Cardiac muscle cell (in vitro differentiated cells and primary cell): ENCODE measurements at places on chromosomes 1 and 21.

GRCh38 chr1:231327617-231328016, 10.0 kb downstream of the EXOC8 start:
- DNase-seq, result no peak

- DNase-seq, result no peak
Observed at GRCh38 chr21:31283025-31283424, 61.0 kb downstream of the TIAM1 start.

DNA sequence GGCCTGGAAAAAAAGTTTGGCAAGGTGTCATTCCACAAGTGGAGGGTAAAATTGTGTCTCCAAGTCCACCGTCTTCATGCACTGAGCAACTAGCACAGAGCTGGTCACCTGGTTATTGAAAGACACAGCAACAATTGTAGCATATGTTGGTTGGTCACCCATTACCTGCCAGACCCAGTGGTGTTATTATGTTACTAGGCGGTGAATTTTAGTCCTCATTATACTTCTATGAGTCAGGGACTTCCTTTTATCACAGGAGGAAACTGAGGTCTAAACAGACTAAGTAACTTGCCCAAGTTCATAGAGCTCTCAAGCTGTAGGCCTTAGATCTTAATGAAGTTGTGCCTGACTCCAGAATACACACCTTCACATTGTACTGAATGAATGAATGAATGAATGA, 94.9 kb upstream of the VANGL1 start:
- DNase-seq, result no peak

- DNase-seq, result no peak
Observed at GRCh38 chr1:217088011-217088410, 364.8 kb upstream of the ESRRG start.

DNA sequence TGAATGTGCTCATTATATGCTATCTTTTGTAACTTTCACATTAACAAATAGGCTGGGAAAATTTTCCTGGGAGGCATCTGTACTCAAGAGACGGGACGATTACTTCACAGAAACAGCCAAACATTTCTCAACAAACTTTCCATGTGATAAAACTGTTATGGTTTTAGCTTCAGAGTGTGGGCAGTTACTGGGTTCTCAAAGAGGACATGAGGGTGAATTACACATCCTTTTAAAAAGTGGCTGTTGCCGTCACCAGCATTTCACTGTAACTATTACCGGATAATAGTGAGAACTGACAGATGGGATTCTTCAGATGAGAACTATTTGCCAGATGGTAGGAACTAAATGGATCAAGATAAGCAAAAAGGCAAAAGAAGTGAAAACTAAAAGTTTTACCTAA, 109.1 kb downstream of the APP start:
- DNase-seq, result no peak

DNA sequence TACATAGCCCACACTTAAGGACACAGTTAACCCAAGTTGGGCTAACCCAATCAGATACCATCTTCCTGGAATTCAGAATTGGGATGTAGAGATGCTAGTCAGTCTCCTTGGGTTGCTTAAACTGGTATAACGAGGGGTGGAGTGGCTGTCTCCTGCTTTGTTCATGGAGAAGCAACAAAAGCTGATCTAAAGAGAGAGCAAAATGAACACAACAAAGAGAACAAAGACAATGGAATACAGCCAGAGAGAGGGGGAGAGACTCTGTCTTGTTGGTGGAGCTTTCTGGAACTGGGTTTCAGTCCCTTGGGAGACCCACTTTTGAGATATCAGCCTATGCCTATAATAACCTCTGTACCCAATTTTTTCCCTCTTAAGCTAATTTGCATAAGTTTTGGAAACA, 138.1 kb downstream of the ATG4C start:
- no peak for DNase-seq

- DNase-seq, result no peak
Observed at GRCh38 chr1:218693599-218693998, 348.5 kb downstream of the TGFB2 start.

- DNase-seq, result no peak
Observed at GRCh38 chr1:63663301-63663700, 70.1 kb downstream of the PGM1 start.

DNA sequence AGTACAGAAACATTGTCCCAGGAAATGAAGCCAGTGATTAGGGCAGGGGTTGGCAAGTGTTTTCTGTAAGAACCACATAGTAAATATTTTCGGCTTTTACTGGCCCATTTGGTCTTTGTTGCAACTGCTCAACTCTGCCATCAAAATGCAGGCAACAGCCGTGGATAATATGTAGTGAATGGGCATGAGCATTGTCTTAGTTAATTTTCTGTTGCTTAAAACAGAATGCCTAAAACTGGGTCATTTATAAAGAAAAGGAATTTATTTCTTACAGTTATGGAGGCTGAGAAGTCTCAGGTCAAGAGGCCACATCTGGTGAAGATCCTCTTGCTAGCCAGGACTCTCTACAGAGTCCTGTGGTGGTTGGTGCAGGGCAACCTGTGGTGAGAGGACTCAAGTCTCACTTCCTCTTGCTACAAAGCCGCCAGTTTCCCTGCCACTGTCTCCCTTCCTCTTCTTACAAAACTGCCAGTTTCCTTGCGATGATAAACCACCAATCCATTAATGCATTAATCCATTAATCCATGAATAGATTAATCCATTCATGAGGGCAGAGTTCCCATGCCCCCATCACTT, 166.4 kb downstream of the PSMG1 start:
- no peak for DNase-seq

GRCh38 chr1:55140137-55140536, 75.0 kb downstream of the USP24 start:
- peak; percentile 3 for DNase-seq

DNA sequence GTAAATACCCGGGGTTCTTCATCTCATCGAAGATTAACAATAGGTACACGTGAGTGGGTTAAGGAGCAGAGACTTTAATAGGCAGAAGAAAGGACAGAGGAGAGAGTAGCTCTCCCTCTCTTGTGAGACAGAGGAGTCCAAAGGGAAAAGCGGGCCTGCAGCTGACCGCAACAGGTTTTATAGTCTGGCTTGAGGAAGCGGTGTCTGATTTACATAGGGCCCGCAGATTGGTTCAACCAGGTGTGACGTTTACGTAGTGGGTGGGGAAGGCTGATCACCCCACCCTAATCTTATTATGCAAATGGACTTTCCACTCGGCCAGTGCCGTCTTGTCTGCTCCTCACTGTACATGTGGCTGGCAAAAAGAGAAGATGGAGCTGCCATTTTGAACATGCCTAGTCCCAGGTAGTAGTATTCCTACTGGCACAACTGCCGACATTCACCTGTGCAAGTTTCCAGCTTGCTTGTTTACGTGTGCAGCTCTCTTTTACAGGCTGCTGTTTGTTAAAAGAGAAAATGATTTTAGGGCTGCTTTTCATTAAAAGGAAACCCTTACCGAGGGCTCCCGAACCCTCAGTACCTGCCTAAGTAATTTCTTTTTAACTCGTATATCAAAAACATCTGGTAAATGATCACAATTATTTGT, 10.6 kb downstream of the CDC14A start:
- no peak for DNase-seq

DNA sequence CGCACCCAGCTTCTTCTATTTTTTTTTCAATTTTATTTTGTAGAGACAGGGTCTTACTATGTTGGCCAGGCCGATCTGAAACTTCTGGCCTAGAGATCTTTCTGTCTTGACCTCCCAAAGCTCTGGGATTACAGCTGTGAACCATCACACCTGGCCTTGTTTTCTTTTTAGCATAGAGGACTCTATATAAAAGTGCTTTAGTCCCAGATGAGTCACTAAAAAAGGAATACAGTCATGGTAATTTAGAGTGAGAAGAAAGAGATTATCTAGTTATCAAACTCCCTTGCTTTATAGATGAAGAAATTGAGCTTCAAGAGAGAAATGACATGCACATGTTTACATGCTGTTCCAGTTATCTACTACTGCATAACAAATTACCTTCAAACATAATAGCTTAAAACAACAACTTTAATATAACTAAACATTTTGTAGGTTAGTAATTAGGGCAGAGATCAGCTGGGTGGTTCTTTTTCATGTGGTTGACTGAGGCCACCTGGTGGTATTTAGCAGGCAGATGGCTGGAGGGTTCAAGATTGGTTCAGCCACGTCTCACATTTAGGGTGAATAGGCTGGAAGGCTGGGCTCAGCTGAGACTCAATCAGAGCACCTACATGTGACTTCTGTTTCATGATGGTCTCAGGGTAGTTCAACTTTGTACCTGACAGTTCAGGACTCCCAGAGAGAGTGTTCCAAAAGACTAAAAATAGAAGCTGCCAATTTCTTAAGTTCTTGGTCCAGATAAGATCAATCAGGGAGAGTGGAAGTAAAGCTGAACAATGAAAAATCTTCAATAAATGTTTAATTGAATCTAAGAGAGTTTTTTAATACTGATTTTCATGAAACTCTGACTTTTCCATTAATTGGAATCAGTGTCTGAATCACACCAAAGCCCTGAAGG, 16.9 kb upstream of the MTF2 start:
- DNase-seq, result peak; percentile 65

- DNase-seq, result no peak
Observed at GRCh38 chr1:197683280-197683679, 92.0 kb downstream of the DENND1B start.

- peak; percentile 97 for DNase-seq
Observed at GRCh38 chr1:177256153-177257075, 85.7 kb downstream of the BRINP2 start.

DNA sequence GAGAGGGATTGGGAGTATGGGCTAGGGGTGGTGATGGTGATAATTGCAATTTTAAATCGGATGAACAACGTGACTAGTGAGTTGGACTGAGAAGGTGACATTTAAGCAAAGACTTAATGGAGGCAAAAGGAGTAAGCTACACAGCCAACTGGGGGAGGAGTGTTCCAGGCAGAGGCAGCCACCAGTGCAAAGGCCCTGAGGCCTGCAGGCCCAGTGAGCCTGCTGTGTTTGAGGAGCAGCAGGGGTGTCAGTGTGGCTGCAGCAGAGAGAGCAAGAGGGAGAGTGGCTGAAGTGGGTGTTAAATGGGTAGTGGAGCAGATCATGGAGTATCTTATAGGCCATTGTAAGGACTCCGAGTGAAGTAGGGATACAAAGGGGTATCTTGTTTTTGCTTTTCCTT, 18.8 kb downstream of the MYOG start:
- DNase-seq, result no peak

- DNase-seq, result no peak
Observed at GRCh38 chr21:22885079-22885478, 1886.9 kb downstream of the NCAM2 start.

GRCh38 chr1:145879775-145880174, 5.9 kb downstream of the ANKRD35 start:
- no peak for DNase-seq

- DNase-seq, result no peak
Observed at GRCh38 chr1:230140221-230141020, 73.4 kb downstream of the GALNT2 start.

DNA sequence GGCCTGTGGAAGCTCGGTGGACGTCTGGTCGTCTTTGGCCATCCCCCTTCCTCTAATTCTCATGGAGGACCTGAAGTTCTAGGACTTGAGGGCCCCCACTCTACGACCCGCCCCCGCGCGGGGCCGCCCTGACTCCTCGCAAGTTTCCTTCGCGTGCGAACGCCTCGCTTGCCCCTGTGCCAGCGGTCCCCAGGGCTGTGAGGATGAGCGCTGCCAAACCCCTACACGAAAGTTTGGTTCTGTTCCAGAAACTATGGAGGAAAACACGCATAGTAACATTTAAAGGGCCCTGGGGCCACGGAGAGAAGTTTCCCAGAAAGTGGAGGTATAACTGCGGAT, 304 bp upstream of the GNG12 start:
- no peak for DNase-seq

DNA sequence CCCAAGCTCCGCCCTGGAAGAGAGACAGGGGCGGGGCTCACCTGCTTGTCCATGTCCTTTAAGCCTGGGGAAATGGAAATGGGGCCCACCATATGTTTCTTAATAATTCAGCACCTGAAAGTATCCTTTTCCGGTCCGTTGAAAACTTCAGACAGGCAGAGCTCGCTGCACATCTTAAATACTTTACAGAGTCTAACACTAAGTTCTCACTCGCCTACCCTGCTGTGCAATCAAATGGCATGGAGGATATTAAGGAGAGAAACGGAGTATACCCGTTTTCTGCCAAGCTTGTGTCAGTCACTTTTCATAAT, 467 bp upstream of the CC2D1B start:
- no peak for DNase-seq

GRCh38 chr1:27152004-27152828, 2.7 kb downstream of the SLC9A1 start:
- no peak for DNase-seq

DNA sequence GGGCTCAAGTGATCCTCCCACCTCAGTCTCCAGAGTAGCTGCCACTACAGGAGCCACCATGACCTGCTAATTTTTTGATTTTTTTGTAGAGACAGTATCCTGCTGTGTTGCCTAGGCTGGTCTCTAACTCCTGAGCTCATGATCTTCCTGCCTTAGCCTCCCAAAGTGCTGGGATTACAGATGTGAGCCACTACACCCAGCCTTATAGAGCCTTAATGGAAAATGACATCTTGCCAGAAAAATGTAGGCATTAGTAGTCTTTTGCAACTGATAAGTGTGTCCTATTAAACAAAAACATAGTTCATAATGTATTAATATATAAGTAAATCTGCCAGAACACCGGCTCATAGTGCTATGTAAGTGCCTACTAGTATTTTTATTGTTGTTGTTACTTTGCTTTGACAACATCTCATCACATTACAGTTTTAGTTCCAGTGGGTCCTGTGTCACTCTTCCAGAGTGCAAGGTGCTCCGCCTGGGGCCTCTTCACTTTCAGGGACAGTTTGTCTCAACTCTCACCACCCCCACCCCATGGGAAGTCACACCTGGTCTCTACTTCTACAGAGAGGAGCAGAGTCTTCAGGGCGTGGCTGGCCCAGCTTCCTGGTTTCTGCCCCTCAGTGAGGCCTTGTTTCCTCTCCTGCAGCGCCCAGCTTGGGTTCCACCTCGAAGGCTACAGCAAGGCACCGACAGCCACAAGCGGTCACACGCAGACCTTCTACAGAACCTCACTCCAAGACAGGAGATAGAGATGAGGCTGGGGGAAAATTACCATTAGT, 30.1 kb downstream of the RHOU start:
- no peak for DNase-seq

DNA sequence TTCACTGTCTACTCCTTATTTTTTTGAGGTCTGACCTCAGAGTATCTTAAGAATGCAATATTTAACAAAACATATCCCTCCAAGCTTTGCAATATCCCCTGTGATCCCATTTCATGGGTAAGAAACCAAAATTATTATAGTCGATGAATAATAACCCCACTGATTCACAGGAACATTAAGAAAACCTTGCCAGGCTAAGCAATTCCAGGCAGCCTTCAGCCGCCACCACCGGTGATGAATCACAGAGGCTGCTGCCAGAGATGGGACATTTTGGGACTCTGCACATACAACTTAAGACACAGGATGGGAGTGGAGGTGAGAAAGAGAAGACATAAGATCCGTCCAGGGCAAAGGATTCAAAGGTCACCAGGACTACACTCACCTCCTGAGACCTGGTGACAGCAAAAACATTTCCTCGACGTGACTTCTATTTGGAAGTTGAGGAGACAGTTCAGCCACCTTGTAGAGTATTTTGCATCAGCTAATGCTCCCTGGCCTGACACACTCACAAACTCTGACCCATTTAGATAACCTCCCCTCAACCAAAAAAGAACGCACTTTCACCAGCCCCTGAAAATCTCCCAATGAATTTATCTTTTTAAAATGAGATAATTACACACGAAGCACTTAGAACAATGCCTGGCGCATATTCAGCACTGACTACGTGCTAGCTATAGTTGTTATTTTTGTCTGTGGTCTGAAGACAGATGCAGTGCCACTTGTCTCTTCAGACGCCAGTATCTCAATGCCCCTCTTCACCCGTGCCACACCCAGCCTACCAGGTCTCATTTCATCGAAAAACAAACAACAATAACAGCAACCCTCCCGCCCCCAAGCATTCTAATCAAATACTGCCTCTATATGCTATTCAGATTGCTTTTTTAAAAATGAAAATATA, 17.8 kb upstream of the OVAAL start:
- DNase-seq, result no peak
